Activated CD4-positive, alpha-beta T cell treated with anti-CD3 and anti-CD28 coated beads, Interleukin-2, amount 50 U/mL, for 48 hours (primary cell): ENCODE measurements at places on chromosomes 13 and 19.

- no peak for DNase-seq
These were observed 3.6 kb downstream of the MICOS13 start for GRCh38 chr19:5676772-5677105.

- DNase-seq, result no peak
These were observed 1189.6 kb downstream of the PCDH9 start for GRCh38 chr13:66040506-66040905.

DNA sequence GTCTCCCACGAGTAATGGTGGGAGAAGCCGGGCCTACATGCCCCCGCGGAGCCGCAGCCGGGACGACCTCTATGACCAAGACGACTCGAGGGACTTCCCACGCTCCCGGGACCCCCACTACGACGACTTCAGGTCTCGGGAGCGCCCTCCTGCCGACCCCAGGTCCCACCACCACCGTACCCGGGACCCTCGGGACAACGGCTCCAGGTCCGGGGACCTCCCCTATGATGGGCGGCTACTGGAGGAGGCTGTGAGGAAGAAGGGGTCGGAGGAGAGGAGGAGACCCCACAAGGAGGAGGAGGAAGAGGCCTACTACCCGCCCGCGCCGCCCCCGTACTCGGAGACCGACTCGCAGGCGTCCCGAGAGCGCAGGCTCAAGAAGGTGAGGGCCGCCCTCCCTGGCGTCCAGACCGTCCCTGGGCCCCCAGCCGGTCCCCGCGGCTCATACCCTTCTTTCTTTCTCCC, 1.4 kb upstream of the USF2 start:
- DNase-seq, result peak; percentile 41

DNA sequence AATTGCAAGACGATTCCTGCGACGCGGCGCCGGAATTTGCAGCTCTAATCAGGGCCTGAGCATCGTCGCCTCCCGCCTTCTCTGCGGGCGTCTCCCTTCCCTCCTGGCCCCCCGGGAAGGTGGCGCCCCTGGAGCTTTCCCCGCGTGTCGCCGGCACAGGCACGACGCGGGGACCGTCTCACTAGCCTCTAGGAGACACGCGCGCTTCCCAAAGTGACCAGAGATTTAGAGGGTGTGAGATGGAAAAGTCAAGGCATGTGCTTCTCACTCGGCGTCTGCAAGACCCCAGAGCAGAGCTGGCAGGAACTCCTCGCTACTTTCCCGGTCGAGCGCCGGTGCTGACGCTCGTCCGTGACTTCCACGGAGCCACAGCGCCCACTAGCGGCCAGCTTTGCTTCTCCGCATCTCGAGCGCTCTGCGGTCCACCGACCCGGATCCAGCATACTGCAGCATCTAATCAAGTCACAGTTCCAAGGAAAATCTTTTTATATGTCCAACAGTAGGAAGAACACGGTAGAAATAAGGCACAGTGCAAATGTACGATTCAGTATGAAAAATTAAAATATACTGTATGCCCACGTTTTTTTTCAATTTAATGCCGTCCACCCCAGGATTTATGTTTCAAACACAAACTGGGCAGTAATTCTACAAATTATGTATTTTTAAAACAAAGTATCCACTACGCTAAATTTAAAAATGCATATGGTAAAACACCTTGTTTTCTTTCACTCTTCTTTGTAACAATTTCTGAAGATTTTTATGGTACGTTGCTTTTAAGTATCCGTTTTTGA, 977 bp upstream of the EFNB2 start:
- DNase-seq, result peak; percentile 92

DNA sequence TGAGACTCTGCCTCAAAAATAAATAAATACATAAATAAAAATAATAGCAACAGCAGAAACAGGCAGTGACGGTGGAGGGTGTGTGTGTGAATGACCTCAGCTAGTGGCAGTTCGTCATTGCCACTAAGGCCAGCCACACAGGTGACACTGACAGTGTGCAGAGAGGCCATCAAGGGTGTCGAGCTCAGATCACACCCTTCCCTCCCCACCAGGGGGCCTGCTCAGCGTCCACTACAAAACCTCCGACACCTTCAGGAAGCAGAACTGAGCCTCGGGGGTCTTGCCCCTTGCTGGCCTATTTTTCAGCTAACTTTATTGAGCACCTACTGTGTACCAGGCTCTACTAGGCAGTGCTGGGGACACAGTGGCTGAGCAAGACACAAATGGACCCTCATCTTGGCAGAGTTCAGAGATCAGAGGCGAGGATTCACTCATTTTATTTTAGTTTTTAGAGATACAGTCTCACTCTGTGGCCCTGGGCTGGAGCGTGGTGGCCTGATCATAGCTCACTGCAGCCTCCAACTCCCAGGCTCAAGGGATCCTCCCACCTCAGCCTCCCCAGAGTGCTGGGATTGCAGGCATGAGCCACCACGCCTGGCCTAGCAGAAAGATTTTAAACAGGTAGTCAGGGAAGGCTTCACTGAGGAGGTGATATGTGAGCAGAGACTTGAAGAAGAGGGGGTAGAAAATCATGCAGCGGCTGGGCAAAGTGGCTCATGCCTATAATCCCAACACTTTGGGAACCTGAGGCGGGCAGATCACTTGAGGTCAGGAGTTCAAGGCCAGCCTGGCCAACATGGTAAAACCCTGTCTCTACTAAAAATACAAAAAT, 30.3 kb upstream of the SEMA6B start:
- no peak for DNase-seq

DNA sequence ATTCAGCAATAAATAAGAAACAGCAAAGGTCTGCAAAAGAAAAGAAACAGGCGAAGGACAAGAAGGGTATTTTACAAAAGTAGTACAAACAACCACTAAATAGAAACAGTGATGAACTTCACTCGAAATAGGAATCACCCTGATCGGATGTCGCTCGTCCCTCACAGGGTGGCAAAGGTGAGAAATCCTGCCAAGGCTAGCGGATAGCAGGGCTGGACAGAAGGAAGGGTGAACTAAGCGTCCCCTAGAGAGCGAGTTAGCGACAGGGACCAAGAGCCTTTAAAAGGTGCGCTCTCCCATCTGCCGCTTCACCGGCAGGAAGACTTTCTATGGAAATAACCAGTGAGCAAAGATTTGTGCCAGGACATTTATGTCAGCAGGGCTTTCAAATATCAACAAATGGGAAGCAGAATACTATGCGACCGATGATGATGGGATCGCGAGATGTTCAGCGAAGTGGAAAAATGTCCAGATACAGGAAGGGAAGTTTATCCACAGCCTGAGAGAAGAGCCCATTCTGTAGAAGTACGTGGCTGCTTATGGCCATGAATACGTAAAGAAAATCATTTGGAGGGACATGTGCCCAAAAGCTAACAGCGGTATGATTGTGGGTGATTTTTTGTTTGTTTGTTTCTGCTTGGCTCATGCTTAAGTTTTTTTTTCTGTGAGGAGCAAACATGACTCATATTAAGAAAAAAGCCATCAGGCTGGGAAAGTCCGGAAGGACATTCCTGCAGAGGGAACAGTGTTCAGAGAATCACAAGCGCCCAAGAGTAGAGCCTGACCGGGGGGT, 18.9 kb downstream of the ELAVL1 start:
- DNase-seq, result no peak

GRCh38 chr13:30963791-30964190, 31.3 kb downstream of the TEX26 start:
- no peak for DNase-seq
